ENCODE measurements at places on chromosomes 4 and X. TPM values are rescaled to one million over a fixed set of nuclear protein-coding genes. Genes with fewer than 3 reads are reported as not detected.

Gene THAP6
- total RNA-seq, result 17.6 TPM

GRCh38 chr4:72954811-72955210 lies 114.7 kb downstream of the COX18 start:
- no peak for DNase-seq

- DNase-seq, result no peak
Observed at GRCh38 chr4:82421796-82422560, 8.3 kb downstream of the HNRNPDL start.

- DNase-seq, result no peak
Observed at GRCh38 chr4:173415092-173415491, 16.2 kb upstream of the SCRG1 start.

GRCh38 chr4:145230726-145231125 lies 50.3 kb upstream of the OTUD4 start:
- DNase-seq, result no peak

GRCh38 chr4:74369855-74370254 lies 4.9 kb downstream of the EREG start:
- no peak for DNase-seq

Gene ZNF718
- 8.6 TPM for total RNA-seq

Gene HUWE1
- 412 TPM for total RNA-seq

Gene ARHGAP10
- 18.5 TPM for total RNA-seq

DNA sequence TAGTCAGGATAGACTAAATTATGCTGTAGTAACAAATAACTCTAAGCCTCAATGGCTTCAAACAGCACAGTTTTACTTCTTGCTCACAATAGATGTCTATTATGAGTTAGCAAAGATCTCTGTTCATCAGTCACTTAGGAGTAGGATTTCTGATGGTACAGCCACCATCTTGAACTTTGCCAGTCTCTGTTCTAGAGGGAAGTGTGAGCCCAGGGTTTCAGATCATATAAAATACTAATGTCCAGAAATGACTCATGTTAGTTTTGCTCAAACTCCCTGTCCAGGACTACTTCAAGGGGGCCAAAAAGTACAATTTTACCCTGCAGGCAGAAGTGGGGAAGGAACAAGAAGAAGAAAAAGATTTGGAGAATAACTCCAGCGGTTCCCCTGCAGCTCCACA lies 77.1 kb upstream of the LSM6 start:
- no peak for DNase-seq

DNA sequence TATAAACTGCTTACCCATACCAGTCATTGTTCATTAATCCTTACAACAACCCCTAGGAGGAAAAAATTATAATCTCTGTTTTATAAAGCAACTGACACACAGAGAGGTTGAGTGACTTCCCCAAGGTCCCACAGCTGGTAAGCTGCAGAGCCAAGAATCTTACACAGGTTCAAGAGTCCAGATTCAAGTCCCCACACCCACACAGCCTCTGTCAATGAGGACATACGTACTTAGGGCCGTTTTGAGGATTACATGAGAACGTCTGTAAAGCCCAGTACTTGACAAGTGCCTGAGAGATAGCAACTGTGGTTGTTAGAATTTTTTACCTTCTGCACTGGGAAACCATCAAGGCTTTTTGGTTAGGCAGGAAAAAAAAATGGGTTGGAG lies 556 bp upstream of the SLC25A43 start:
- DNase-seq, result no peak

Gene MAGEA8
- total RNA-seq, result not detected

Gene RASSF6
- total RNA-seq, result not detected

GRCh38 chrX:68821616-68822015 lies 7.2 kb upstream of the EFNB1 start:
- no peak for DNase-seq

GRCh38 chr4:6444582-6444981 lies 27.8 kb downstream of the PPP2R2C start:
- no peak for DNase-seq

DNA sequence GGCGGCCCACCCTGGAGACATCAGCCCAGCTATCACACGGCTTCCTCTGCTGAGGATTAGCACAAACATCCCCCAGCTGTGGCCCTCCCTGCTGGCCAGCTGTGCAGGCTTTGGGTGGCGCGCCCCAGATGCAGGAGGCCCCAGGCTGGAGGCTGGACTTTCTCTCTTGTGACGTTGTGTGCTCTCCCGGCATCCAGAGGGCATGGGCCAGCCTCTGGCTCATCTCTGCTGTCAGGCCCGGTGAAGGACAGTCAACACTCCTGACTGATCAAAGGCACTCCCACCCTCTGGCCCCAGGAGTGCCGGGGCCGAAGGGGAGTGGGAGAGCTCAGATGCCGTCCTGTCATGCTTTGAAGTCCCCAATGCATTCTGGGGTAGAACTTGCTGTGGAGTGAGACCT lies 29.9 kb upstream of the PJA1 start:
- no peak for DNase-seq

DNA sequence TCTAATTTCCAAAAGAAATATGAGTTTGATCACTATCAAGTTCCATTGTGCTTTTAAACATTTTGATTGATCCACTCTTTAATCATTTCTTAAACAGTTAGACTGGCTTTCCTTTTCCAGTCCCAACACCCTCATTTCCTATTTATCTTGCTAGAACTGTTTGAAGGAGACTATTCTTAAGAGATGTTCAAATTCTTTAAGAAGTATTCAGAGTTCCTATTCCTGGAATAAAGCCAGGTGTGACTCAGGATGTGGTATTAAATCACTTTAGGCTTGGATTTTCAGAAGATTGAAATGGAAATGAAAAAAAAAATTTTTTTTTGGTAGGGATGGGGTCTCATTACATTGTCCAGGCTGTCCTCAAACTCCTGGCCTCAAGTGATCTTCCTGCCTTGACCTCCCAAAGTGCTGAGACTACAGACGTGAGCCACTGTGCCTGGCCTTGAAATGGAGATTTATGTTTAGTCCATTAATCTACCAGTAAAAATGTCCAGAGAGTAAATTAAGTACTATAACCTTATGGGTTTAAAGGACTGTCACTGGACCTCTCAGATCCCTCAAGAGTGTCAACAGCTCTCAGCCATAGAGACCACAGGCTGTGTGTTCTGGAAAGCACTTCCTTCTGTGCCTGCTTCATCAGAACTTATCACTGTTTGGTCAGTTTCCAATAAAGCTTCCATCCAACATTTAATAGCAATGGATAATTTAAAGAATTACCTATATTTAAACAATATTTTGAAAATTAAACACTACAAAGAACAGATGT lies 90.7 kb downstream of the CDS1 start:
- DNase-seq, result no peak

DNA sequence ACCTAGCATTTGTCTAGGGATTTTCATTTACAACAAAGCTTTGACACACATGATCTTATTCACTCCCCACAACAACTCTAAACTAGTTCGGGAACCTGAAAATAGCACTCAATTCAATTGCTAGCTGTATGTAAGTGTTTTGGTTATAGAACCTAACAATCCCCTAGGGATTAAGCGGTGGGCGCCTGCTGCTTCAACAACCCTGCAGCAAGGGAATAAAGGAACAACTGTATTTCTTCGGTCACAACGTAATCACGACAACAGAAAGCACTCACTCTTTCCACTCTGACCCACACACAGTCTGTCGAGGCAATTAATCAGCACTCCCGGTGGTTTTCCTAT lies 674 bp upstream of the DIAPH2 start:
- DNase-seq, result no peak

DNA sequence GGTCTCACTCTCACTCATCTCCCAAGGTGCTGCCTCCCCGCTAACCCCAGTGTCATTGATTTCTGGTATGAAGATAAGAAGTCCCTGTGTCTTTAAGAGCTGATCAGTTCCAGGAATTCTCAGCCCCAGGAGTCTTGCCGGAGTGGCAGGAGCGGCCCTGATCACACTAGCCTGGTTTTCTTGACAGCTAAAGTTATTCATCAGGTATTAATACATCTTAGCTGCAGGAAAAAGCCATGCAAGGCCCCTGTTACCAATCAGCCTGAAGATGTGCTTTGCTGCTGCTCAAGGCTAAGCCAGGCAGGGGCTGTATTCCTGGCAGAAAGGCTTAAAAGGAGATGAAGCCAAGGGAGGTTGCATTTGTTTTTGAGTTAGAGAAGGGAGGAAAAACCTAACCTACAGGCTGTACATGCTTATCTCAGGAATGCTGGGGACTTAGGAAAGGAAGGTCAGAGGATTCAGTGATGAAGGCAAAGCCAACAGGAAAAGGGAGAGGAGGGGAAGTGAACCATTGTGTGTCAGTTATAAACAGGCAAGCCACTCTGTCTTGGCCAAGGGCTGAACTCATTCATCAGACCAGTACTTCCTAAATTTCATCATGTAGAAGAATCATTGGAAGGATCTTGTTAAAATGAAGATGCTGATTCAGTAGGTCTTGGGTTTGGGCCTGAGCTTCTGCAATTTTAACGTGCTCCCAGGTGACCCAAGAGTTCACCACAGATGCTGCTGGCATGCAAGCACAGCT lies 8.6 kb downstream of the SRPX start:
- DNase-seq, result no peak

DNA sequence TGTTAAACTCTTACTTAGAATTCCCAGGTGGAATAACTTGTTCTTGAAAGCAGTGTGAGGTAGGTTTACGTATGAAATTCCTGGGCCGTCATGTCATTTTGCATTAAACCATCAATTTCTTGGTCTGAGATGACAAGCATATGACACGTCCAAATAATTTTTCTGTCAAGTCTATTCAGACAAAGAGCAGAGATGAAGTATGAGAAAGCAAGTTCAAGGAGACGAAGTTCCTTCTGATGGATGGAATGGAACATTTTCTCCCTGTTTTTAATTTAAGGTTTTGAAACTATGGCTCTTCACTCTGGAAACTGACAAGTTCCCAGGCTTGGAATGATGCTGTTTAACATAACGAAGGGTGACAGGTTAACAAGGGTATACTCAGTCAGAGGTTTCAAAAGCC lies 252.8 kb upstream of the SFRP2 start:
- no peak for DNase-seq

GRCh38 chr4:153542834-153543233 lies 76.7 kb downstream of the TMEM131L start:
- DNase-seq, result no peak

Gene KIT
- 0.55 TPM for total RNA-seq

- no peak for DNase-seq
Observed at GRCh38 chrX:103779141-103779789, 2.6 kb downstream of the PLP1 start.

- DNase-seq, result no peak
Observed at GRCh38 chr4:181687116-181687515, 556.1 kb upstream of the TENM3 start.

GRCh38 chr4:98890702-98891455 lies 38.1 kb downstream of the EIF4E start:
- no peak for DNase-seq

Gene MAGEA4
- not detected for total RNA-seq

- no peak for DNase-seq
Observed at GRCh38 chr4:74543983-74544382, 99.0 kb downstream of the AREG start.

- no peak for DNase-seq
Observed at GRCh38 chr4:41696763-41697162, 51.8 kb downstream of the PHOX2B start.

- DNase-seq, result no peak
Observed at GRCh38 chr4:76053730-76054129, 17.9 kb upstream of the CXCL11 start.

- DNase-seq, result no peak
Observed at GRCh38 chrX:147699061-147699460, 212.7 kb upstream of the FMR1 start.

DNA sequence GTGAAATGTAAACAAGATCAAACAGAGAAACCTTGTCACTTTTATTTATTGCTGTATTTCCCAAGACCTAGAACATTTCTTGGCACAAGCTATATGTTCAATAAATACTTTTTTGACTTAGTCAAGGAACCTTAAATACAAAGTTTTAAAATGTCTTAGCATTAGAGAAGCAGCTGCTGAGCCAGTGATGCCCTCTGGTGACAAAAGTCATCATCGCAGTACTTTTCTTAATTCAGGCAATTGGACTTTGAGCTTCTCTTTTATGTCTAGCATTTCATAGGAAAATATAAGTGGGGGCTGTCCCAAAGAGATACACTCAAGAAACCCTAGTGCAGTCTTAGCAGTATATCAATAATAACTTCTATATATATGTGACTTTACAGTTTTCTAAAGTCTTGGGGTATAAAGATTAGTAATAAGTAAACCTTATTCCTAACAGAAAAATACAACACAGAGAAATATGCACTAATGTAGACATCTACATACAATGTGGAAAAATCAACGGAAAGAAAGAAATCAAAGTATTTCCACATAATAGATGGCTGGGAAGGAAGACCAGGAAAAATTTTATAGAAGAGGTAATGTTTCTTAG lies 118.4 kb downstream of the DTHD1 start:
- peak; percentile 15 for DNase-seq

GRCh38 chr4:101283434-101283833 lies 63.9 kb downstream of the PPP3CA start:
- no peak for DNase-seq

- DNase-seq, result no peak
Observed at GRCh38 chrX:106606571-106606970, 5.2 kb upstream of the RADX start.

Gene SPATA18
- total RNA-seq, result not detected

Gene RENBP
- total RNA-seq, result 11.4 TPM

- DNase-seq, result no peak
Observed at GRCh38 chrX:10709276-10709675, 88.9 kb upstream of the MID1 start.

DNA sequence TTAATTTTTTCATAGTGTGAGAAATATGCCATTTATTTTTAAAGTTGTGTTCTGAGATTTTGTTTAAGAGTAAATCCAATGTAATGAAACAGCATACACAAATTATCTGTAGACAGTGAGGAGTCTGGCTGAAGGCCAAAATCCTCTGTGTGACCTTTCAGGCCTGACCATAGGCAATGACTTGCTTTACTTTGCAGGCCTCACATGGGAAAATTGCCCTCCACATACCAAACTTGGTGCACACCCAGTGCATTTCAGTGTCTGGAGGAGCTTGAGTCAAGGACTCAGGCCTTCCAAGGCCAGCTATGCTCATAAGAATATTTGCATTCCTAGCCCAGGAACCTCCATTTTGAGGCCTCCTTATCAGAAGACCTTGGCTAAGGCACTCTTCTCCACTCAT lies 430.1 kb downstream of the GABRG1 start:
- no peak for DNase-seq

- DNase-seq, result no peak
Observed at GRCh38 chrX:499870-500364, 113.2 kb upstream of the PPP2R3B start.

Gene ANK2
- 2.5 TPM for total RNA-seq

GRCh38 chrX:48498374-48498809 lies 10.4 kb upstream of the PORCN start:
- DNase-seq, result no peak

- DNase-seq, result no peak
Observed at GRCh38 chr4:151426513-151426912, 17.5 kb downstream of the FHIP1A start.

- peak; percentile 74 for DNase-seq
Observed at GRCh38 chrX:38803588-38804431, 2.6 kb downstream of the MID1IP1 start.

Gene OTUD6A
- total RNA-seq, result not detected

- DNase-seq, result no peak
Observed at GRCh38 chr4:189377569-189377968, 563.1 kb upstream of the FRG1 start.

Gene EVC
- total RNA-seq, result 1.7 TPM

Data from activated T-helper 2 cell treated with anti-CD3 and anti-CD28 coated beads, Interferon-gamma antibody, Interleukin-2, Interleukin-4, amounts not matched to agents 10 μg/mL and 5 μg/mL and 100 μg/mL, durations not matched to agents 14 hours and 24 hours and 36 hours (primary cell).